Fibroblast of lung (primary cell): ENCODE measurements at places on chromosomes 2 and 18.

DNA sequence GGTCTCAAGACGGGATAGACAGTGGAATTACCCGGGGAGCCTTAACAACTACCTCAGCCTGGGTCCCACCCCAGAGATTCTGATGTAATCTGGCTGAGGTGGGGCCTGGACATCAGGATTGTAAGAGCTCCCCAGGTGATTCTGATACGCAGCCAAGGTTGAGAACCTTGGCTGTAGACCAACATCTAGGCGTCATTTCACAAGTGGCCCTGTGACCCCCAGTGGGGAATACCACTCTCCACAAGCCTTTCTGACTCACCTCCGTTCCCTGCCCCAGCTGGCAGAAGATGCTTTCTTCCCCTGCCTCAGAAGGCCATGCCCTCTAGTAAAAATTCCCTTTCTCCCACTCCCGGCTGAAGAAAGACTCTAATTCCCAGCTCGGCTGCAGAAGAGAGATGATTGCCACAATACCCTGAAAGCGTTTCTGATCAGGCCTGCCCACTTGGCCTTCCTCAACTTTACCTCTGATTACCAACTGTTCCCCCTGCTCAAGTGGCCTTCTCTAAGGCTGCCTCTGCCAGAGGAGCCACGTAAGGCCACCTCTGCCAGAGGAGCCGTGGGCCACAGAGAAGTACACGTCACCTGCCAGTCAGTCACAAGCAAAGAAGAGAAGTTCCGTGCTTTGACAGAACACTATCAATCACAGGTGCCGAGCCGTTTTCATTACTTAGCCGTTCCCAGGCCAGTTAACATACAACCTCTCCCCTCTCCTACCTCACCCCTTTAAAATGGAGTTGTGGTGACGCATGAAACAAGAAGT lies 116.8 kb upstream of the PKDCC start:
- H3K27me3 ChIP-seq: no peaks in the 10 kb centered on the region
- no peaks in the 10 kb centered on the region for H3K36me3 ChIP-seq
- DNase-seq: peak; percentile 67
- no peak overlapping the region for H3K4me3 ChIP-seq
- peaks cover 29% of the 10 kb centered on the region for H3K4me1 ChIP-seq

DNA sequence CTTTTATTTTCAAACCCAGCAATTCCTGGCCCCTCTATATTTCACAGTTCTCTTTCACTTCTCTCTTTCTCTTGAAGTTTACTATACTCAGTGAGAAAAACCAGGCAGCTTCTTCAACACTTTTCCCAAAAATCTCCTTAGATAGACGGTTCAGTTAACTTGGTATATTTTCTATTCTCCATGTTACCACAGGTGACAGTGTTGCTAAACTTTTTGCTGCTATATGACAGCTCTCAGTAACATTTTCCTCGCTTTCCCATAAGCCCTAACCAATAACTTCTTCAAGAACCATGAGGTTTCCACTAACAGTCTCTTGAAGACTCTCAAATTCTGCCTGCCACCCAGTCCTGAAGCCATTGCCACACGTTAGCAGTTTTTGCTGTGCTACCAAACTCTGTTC lies 45.8 kb downstream of the CYBRD1 start:
- DNase-seq: no peak
- H3K36me3 ChIP-seq: no peaks in the 10 kb centered on the region
- H3K4me3 ChIP-seq: no peak overlapping the region
- H3K27me3 ChIP-seq: no peaks in the 10 kb centered on the region
- H3K27ac ChIP-seq: no peak overlapping the region

- no peak overlapping the region for H3K4me3 ChIP-seq
- H3K27ac ChIP-seq: peak overlapping the region; percentile 24
- no peaks in the 10 kb centered on the region for H3K27me3 ChIP-seq
- no peaks in the 10 kb centered on the region for H3K4me1 ChIP-seq
- no peaks in the 10 kb centered on the region for H3K36me3 ChIP-seq
These were observed 40.0 kb downstream of the CCDC102B start for GRCh38 chr18:68837665-68838451.

DNA sequence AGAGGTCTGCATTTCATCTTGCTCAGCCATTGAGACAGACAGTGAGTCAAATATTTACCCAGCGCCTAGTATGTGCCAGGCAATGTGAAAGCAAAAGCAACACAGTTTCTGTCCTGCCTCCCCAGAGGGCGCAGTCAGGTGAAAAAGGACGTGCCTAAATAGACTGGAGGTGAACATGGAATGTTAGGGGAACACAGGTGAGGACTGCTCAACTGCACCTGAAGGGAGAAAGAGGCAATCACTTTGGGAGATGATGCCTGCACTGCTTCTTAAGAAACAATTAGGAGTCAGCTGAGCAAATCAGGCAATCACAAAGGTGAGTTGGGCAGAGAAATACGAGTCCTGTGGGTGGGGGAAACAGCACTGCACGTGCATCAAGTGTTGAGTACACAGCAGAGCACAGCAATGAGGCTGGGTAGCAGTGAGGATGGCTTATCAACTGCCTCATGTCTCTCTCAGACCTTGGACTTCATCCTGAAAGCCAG lies 218.3 kb upstream of the SMAD7 start:
- no peak overlapping the region for H3K27ac ChIP-seq
- no peaks in the 10 kb centered on the region for H3K36me3 ChIP-seq
- H3K4me1 ChIP-seq: no peaks in the 10 kb centered on the region
- H3K4me3 ChIP-seq: no peak overlapping the region

DNA sequence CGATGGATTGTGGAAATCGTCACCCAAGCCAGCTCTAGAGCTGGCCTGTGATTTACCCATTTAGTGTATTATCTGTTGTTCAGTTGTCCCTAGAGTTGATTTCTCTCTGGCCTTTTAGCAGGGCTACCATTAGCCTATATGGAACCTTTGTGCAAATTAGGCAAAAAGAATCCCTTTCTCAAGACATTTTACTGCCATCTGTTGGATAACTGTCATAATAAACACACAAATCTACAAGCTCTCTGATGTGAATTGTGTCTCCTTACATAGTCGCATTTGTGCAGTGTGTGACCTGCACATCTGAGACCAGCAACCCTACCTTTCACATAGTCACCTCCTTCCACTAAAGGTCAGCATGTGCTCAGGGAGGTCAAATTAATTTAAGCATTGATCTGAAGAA lies 34.0 kb downstream of the LOXHD1 start:
- no peaks in the 10 kb centered on the region for H3K27me3 ChIP-seq
- no peaks in the 10 kb centered on the region for H3K36me3 ChIP-seq
- H3K4me3 ChIP-seq: no peak overlapping the region
- peak; percentile 22 for DNase-seq
- H3K27ac ChIP-seq: no peak overlapping the region

DNA sequence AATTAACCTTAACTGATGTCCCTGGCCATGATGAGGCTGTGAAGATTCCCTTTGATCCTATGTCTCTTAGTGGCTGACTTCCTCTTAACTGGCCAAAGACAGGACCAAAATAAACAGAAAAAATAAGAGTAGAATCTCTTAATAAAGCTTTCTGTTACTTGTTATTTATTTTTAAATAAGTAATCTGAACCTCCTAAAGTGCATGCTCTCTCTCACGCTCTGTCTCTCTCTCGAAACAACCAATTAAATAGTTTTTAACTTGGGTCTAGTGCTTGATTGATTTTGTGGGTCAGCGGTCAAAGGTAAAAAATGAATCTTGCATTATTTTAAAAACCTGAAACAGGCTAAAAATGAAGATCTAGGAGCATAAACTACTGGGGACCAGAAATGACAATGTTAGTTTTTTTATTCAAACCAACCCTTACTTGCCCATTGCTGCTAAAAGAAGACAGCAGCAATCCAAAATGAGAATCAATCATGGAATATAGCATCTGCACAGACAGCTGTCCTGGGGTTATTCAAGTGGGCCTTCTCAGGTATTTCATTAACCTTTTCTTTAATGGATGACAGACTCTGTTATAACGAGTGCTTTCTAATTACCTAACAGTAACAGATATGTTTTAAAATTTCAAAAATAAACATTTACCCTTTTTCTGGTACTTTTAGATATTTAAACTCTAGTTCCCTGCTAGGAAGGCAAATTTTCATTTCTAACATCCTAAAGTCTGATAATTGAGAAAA lies 11.2 kb downstream of the GAREM1 start:
- H3K27ac ChIP-seq: no peak overlapping the region
- H3K36me3 ChIP-seq: no peaks in the 10 kb centered on the region
- no peak overlapping the region for H3K4me3 ChIP-seq

GRCh38 chr2:27956888-27957287 lies 66.4 kb downstream of the BABAM2 start:
- H3K27ac ChIP-seq: no peak overlapping the region

DNA sequence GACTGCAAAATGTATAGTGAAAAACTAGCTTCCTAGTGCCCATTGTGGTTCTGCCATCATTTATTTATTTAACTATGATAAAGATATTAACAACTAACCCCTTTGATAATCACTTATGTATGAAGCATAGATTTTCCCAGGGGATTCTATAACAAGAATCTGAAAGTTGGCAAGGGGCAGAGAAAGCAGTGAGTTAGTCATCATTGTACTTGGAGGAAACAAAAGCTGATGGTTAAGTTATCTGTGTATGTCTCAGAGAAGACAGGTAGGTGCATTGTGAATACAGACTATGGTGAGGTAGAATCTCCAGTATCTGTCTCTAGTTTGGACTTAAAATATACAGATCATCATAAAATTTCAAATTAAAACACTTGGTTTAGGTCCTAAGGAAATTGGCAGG lies 2159.1 kb upstream of the CELF4 start:
- DNase-seq: peak; percentile 17
- H3K27ac ChIP-seq: no peak overlapping the region
- no peaks in the 10 kb centered on the region for H3K36me3 ChIP-seq
- H3K4me3 ChIP-seq: no peak overlapping the region

DNA sequence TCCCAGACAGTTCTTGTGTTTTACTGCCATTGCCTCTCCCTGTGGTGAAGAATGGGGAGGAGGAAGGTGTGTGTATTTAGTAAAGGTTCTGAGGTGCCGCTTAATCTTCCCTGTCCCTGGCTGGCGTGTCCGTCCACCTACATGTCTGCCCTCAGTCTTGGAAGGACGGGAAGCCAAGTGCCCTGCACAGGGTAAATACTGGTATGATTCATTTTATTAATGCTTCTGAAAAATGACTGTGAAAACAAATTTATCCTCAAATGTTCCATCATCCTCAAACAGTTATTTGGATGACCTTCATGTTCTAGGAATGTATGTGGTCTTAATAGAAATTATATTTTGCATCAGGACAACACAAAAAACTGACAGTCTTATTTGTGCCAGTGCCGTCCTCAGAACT lies 6.6 kb downstream of the EPAS1 start:
- no peaks in the 10 kb centered on the region for H3K36me3 ChIP-seq
- peaks cover 11% of the 10 kb centered on the region for H3K4me1 ChIP-seq
- no peak overlapping the region for H3K27ac ChIP-seq
- no peaks in the 10 kb centered on the region for H3K27me3 ChIP-seq

DNA sequence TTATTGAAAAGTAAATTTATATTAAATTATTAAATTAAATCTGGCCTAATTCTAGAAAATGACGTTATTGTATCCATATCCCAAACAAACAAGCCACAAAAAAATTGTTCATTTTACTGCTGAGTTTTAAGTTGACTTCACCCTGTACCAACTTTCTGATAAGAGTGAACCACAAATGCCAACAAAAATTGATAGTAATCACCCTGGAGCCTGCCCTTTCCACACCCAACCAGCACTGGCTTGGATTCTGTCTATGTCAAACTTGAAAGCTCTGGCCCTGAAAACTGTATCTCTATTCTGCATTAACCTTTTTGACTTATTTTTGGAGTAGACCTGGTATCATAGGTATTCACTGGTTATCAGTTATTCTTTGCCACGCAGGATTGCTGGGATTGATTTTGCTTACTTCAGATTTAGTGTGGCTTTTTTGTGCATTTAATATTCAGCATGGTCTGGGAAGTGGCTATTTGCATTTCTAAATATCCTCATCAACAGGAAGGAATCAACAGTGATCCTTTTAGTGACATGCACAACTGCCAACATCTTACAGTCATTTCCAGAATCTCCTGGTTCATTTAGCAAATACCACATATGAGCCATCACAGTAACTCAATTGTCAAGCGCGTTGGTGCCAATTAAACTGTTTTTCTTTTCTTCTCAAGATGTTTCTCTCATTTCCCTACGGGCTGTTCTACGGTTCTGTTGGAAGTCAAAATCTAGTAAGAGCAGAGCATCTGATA lies 11.4 kb upstream of the SRBD1 start:
- peaks cover 5% of the 10 kb centered on the region for H3K27me3 ChIP-seq
- no peak for DNase-seq
- no peak overlapping the region for H3K4me3 ChIP-seq
- peaks cover under 1% of the 10 kb centered on the region for H3K4me1 ChIP-seq

- H3K4me3 ChIP-seq: no peak overlapping the region
- H3K27ac ChIP-seq: no peak overlapping the region
- no peak for DNase-seq
- no peaks in the 10 kb centered on the region for H3K4me1 ChIP-seq
- H3K27me3 ChIP-seq: no peaks in the 10 kb centered on the region
These were observed 27.0 kb downstream of the TRAPPC12 start for GRCh38 chr2:3406501-3406900.

DNA sequence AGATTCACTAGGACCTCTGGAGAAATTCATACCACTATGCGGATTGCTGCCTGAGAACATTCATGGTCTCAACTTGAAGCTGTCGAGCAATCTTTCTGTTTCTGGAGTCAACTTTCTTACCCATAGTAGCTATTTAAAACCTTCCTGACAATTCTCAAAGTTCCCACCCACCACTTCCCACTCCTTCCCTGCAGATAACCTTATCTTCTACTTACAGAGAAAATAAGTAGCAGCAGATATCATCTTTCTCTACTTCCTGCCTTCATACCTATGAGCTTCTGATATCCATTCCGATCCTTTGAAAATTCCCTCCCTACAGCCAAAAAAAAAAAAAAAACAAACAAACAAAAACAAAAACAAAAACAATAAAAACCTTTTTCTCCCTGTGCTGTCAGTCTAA lies 81.2 kb upstream of the CYRIA start:
- DNase-seq: no peak
- no peaks in the 10 kb centered on the region for H3K4me1 ChIP-seq
- no peaks in the 10 kb centered on the region for H3K27me3 ChIP-seq
- no peak overlapping the region for H3K4me3 ChIP-seq
- H3K36me3 ChIP-seq: no peaks in the 10 kb centered on the region

DNA sequence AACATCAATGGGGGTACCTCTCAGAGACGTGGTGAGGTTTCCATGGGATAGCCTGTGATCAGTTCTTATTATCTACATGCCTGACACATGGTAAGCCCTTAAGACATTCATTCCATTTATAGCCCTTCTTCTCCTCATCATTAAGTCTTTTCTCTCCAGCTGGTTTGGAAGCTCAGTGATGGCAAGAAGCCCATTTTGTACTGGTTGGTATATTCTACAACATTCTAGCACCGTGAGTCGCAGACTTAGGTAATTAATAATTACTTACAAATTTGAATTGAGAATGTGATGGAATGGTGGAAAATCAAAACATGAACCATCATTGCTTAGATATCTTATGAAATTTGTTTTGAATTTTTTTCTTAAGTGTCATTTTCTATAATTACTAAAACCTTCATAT lies 472.6 kb downstream of the DLGAP1 start:
- no peaks in the 10 kb centered on the region for H3K27me3 ChIP-seq
- no peak overlapping the region for H3K27ac ChIP-seq
- H3K4me1 ChIP-seq: peaks cover 8% of the 10 kb centered on the region
- no peaks in the 10 kb centered on the region for H3K36me3 ChIP-seq
- DNase-seq: peak; percentile 63
- H3K4me3 ChIP-seq: no peak overlapping the region
